DMS53 (cell line): ENCODE measurements at places on chromosomes 2 and 18.

DNA sequence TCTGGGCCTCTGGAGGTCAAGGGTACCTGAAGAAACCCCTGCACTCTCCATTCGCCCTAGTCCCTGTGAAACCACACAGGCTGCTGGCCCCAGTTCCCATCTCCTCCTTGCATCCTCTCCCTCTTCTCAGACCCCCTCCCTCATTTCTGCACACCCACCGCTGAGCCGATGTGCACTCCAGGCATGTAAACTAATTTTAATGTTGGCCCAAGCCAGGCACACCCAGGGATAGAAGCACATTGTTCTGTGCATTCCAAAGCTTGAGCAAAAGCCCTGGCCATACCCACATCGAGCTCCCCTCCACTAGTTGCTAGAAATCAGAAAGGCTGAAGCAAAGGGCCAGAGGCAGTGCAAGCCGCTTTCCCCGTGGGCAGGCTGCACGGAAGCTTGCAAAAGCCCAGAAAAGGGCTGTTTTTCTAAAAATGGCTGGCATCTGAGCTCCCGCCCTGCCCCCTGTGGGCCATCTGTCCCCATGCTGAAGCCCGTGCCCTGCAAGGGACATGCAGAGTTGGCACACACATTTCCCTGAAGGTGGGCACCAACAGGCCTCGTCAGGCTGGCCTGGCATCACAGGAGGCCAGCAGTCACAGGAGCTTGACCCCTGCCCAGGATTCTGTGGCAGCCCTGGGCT lies 181.6 kb downstream of the SMAD7 start:
- no peak for DNase-seq

GRCh38 chr2:146540271-146540932 lies 1304.4 kb upstream of the ACVR2A start:
- no peak for DNase-seq

GRCh38 chr2:167480986-167481309 lies 592.7 kb downstream of the XIRP2 start:
- no peak for DNase-seq

DNA sequence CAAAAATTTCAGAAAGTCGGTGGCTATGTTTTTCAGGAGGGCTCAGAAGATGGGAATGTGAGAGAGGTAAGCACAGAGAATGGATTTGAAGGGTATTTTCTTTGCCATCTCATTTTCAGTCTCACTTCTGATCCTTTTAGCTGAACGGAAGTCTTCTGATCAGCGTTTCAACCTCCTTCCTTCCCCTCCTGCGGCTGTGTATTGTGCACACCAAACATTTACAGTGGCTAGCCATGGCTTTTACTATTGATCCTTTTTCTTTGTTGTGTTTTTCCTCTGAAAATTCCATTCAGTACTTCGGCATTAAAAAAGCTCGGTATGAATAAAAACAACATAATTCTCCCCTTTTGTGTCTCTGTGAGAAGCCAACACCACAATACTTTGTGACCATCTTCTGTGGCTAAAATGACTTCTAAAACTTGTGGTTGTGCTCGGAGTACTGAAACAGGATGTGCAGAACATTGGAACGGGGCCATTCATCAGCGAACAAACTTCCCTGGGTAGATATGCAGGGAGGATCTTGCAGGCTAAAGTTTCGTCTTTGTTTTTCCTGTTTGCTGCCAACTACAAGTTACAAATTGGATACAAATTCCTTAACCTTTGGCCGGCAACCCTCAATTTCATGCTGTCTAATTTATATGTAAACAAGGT lies 260.8 kb upstream of the FAM98A start:
- no peak for DNase-seq

GRCh38 chr2:74201196-74201595 lies 2.8 kb downstream of the MTHFD2 start:
- no peak for DNase-seq

GRCh38 chr2:50995610-50996009 lies 36.3 kb downstream of the NRXN1 start:
- no peak for DNase-seq

- DNase-seq: no peak
These were observed 62.2 kb downstream of the SFXN5 start for GRCh38 chr2:73009177-73009839.

DNA sequence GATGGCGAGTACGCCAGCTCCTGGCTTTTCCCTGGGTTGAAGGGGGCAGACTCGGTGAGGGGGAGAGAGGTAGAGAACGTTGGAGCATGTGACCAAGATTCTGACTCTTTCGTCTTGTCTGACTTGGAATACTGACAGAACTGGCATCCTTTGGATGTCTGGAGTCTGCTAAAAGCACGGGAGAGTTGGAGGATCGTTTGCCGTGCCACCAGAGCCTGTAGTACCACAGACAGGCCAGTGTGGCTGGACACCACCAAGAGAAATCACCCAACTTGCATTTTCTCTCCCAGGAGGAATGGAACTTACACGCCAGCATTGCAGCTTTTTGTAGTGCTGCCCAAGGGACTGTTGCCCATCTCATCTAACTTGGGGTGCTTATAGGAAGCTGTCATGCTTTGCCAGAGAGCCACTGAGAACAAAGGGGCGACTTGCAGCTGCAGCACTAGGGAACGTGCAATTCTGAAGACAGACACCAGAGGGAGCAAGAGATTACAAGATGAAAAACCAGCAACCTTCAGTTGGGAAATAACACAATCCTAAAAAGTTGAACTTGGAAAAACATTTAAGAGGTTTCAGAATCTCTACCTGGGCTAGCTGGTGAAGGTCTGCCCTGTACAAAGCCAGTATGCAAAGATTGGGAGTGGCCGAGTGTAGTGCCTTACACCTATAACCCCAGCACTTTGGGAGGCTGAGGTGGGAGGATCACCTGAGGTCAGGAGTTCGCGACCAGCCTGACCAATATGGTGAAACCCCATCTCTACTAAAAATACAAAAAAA lies 24.1 kb downstream of the PSMG2 start:
- peak; percentile 89 for DNase-seq

- DNase-seq: peak; percentile 56
These were observed 224.6 kb downstream of the NAPG start for GRCh38 chr18:10750191-10751035.

DNA sequence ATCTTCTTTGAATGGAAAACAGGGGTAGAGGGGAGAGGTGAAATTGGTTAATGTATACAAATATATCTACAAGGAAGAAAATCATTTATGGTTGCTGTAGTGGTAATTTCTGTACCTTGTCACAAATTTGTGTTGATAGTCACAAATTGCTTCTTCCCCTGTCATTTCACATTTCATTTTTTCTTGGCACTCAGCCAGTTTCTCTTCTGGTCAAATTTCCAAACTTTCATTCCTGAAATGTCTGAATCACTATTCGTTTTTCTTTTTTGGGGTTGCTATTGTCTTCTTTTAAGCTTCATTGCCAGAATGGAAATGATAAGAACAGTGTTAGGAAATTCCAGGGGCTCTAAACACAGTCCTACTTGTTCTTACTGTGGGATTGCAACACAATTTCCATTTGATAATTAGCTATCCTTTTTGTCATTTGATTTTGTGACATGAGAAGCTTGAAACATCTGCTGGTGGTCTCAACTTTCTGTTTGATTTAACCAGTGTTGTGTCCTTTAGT lies 136.0 kb upstream of the GCFC2 start:
- DNase-seq: no peak

DNA sequence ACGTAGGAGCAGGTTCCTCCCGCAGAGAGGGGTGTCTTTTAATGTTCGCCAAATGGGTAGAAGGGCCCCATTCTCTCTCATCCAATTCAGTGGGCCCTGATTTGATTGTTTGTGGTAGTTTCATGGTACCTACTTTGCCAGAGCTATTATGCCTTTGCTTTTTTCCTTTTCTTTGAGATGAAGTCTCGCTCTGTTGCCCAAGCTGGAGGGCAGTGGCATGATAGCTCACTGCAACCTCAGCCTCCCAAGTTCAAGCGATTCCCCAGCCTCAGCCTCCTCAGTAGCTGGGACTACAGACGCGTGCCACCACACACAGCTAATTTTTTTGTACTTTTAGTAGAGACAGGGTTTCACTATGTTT lies 59.7 kb downstream of the DDX1 start:
- DNase-seq: no peak

- peak; percentile 57 for DNase-seq
These were observed 61.9 kb downstream of the AQP4 start for GRCh38 chr18:26803643-26804042.

GRCh38 chr2:203585516-203585915 lies 50.4 kb upstream of the RAPH1 start:
- DNase-seq: peak; percentile 59

DNA sequence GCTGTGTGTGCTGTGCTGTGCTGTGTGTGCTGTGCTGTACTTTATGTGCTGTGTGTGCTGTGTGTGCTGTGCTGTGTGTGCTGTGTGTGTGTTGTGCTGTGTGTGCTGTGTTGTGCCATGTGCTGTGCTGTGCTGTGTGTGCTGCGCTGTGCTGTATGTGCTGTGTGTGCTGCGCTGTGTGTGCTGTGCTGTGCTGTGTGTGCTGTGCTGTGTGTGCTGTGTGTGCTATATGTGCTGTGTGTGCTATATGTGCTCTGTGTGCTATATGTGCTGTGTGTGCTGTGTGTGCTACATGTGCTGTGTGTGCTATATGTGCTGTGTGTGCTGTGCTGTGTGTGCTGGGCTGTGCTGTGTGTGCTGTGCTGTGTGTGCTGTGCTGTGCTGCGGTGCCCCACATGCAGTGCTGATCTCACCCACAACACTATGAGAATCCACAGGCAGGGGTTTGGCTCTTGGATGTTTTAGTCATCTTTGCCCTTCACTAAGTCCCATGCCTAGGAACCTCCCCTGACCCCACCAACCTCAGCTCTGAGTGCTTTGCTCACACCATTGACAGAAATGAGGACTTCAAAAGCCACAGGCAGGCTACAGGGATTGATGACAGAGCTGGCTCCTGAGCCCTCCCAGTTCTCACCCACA lies 30.5 kb upstream of the MAL start:
- DNase-seq: no peak

GRCh38 chr2:1591978-1592907 lies 152.1 kb downstream of the PXDN start:
- DNase-seq: no peak

GRCh38 chr2:240911641-240912265 lies 5.6 kb downstream of the CROCC2 start:
- no peak for DNase-seq

- no peak for DNase-seq
These were observed 3.5 kb upstream of the NFATC1 start for GRCh38 chr18:79392226-79392625.

- DNase-seq: peak; percentile 87
These were observed 14.5 kb upstream of the DDX1 start for GRCh38 chr2:15577071-15577735.

DNA sequence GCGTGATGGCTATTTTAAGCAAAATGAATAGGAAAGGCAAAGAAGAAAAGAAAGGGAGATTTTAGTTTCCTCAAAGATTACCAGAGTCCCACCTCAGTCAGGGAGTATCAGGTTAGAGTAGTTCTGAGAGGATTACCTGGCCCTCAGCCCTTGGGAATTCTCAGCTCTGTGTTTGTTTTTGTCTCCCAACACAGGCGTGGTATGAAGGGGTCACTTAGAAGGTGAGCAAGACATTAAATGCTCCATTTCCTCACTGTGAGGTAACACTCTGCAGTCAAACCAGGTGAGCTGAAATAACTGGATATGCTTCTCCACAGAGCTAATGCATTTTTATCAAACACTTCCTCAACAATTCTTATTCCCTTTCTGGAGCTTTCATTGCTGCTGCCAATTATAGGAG lies 232.2 kb downstream of the IKZF2 start:
- peak; percentile 59 for DNase-seq

DNA sequence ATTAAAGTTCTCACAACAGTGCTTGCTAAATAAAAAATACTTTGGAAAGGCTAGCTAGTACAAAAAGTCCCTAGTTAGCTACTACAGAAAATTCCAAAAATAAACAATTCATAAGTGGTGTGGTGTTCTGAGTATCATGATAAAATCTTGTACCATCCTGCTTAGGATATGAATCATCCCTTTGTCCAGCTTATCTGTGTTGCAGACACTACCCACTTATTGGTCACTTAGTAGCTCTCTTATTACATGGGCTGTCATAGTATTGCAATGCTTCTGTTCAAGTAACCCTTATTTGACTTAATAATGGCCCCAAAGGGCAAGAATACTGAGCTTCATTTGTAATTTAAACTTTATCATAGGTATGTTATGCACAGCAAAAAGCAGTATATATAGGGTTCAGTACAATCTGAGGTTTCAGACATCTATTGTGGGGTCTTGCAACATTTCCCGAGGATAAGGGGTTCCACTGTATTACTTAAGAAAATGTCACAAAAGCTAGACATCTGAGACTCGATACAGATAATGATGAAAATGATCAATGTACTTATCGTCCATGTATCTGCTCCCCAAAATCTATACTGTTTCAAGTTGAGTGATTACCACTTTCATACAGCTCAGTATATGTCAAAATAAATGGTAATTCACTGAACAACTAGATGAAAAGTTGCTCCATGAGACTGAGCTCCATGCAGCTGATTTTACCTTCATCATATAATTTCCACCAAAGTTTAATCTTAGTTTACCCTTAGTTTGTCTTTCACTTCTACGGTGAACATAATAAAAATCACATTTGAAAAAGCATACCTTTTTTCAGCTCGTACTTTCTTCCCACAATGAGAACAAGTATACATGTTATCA lies 93.8 kb downstream of the C2orf74 start:
- DNase-seq: peak; percentile 25

DNA sequence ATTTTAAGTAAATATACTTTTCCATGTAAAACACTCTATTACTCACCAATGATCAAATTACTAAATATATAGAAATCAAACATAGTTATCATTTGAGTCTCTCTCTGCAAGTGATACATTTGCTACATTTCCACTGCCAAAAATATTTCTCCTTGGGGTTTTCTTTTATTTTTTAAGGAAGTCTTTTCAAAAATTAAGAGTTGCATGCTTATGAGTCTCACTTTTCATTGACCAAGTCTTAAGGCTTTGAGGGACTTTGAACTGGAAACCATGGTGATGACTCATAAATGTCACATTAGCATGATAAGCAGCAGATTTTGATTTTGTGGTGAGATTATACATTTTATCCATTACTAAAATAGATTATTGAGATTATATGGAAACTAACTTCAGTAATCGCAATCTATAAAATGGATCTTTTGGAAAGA lies 152.9 kb downstream of the FAM124B start:
- peak; percentile 7 for DNase-seq

- DNase-seq: no peak
These were observed 159.3 kb upstream of the SALL3 start for GRCh38 chr18:78820161-78820834.

DNA sequence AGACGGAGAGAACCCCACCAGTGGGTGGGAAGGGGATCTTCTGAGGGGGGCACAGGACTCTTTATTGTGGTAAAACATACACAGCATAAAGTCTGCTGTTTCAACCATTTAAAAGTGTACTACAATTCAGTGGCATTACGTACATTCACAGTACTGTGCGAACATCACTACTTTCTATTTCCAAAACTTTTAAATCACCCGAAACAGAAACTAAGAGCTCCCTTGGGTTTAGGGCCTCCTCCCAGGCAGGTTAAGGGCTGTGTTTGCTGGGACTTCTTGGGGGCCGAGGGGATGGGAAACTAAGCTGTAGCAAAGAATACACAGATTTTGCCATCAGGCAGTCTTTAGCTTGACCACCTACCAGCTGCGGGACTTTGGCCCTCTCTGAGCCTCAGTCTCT lies 242.0 kb downstream of the HAUS1 start:
- DNase-seq: no peak
